ENCODE measurements at places on chromosomes 13 and 19.
A peak's percentile ranks its signal among the peaks of the same experiment; 100 is the strongest.

DNA sequence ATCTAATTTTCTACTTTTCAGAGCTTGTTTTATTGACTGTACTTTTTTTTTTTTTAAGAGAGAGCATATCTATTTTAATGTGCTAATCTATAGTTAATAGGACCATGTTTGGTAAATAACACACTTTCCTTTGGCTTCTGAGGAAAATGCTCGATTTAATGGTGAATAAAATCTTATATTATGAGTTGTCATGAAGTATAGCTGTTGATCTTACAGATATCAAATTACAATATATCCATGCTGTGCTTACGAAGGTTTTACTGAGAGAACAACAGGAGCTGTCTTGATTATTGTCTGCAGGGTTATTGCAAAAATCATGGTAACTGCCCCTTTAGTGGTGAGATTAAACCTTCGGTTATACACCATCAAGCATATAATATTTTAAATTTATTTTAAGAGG is 29.6 kb downstream of the URI1 start:
- DNase-seq, result no peak

GRCh38 chr13:22693691-22694090 is 487.1 kb upstream of the SGCG start:
- DNase-seq, result no peak

DNA sequence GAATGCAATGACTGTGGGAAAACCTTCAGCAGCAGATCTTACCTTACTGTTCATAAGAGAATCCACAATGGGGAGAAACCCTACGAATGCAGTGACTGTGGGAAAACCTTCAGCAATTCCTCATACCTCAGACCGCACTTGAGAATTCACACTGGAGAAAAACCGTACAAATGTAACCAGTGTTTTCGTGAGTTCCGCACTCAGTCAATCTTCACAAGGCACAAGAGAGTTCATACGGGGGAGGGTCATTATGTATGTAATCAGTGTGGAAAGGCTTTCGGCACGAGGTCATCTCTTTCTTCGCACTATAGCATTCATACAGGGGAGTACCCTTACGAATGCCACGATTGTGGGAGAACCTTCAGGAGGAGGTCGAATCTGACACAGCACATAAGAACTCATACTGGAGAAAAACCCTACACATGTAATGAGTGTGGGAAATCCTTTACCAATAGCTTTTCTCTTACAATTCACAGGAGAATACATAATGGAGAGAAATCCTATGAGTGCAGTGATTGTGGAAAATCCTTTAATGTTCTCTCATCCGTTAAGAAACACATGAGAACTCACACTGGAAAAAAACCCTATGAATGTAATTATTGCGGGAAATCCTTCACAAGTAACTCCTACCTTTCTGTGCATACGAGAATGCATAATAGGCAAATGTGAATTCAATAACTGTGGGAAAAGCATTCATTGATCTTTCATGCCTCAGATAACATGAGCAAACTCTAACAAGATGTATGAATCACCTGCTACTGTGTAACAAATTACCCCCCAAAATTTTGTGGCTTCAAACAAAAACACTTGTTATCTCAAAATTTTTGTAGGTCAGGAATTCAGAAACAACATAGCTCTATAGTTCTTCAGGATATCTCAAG is 13.8 kb downstream of the ZNF557 start:
- no peak for DNase-seq

DNA sequence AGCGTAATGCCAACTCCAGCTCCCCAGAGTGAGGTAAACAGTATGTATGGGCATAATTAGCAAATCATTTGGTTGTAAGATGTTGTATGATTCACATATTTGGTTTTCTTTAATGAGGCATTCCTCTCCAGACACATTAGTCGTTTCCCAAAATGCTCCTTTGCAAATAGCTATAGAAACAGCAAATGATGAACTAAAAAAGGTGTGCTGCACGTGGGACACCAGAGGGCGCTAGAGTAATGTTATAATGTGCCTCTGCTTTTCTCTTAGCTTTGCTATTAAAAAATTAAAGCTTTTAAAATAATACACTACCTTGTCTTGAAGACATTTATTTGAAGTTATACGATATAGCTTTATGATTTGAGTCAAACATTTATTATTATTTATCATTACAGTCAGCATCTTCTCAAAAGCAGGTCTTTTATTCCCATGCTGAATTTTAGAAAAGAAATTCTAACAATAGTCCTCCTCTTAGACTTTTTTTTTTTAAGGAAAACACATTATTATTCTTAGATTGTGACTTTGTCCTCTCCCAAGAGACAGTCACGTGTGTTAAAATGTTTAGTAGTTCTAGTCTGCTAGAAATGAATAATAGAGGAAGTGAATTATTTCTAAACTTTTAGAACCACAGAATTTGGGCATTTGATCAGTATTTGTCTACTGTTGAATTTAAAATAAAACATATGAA is 121.6 kb upstream of the FRY start:
- DNase-seq, result peak; percentile 57

DNA sequence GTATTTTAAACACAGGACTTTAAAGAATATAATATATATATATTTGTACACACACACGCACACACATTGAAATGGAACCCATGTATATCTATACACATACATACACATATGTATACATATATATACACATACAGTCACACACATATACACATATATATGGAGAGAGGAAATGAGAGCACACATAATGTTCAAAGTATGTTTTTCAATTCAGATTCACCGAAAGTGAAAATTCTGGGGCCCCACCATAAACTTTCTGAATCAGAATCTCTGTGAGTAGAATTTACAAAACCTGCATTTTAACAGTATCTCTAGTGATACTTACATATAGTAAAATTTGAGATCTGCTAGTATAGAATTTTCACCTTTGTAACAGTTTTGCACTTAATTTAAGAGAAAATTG is 60.4 kb upstream of the OBI1 start:
- DNase-seq, result no peak

GRCh38 chr19:54650108-54650655 is 12.6 kb upstream of the LILRB4 start:
- no peak for DNase-seq

DNA sequence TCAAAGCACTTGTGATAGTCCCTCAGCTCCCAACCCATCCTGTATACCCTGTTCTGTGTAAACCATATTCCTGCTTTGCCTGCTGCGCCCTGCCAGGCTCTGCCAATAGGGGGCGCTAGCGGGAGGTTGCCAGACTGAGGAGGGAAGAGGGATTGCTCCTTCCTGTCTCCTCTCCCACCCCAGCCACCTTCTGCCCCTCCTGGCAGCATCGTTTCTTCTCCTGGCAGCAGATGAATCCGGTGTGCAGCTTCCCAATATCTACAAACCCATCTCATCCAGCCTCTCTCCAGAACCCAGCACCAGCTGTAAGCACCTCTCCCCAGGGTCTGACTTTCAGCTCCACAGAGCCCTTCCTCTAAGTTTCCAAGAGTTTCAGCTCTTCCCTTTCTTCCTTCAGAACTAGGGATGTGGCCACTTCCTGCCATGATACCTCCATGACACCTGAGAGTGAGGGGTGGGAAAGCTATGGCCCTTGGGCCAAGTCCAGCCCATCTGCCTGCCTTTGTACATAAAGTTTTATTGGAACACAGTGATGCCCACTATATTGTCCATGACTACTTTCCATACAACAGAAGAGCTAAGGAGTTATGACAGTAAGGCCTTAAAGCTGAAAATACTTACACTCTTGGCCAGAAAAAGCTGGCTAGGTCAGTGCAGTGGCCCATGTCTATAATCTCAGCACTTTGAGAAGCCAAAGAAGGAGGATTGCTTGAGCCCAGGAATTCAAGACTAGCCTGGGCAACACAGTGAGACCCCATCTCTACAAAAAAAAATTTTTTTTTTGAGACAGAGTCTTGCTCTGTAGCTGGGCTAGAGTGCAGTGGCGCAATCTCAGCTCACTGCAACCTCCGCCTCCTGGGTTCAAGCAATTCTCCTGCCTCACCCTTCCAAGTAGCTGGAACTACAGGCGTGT is 34.5 kb upstream of the ATP1A3 start:
- no peak for DNase-seq

- DNase-seq, result no peak
Measured at GRCh38 chr13:19950374-19950773, 8.2 kb upstream of the ZMYM2 start.

GRCh38 chr19:1910177-1910576 is 5.0 kb downstream of the ADAT3 start:
- DNase-seq, result no peak

- DNase-seq, result no peak
Measured at GRCh38 chr13:41694545-41695301, 237.4 kb downstream of the RGCC start.

GRCh38 chr13:25253702-25254101 is 33.6 kb downstream of the MTMR6 start:
- no peak for DNase-seq

DNA sequence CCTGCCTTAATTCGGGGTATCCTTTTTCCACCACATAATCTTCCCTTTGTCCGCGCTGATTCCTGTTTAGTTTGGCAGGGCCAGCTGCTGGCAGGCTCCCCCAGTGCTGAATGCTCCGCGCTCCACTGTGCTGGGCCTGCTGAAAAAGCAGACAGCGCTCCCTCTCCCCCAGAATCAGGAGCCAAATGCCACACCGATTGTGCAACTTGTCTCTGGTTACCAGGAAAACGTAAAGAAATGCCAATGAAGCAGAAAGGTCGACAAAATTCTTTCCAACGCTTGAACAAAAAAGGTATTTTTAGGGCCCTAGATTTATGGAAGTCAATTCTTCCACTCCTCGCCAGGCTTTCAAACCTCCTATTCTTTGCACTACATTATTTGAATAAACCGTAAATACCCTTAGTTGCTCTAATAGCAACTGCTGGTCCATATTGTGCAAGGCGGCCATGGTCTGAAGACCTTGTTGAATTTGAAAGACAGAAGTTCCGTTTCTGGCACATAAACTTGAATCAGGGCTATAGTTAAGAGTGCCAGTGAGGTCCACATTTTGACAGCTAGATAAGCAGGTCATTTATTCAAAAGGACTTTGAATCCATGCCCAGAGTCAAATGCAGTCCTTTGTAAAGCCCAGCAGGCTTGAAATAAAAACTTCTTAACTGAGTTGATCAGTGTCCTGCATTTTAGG is 206.7 kb upstream of the RFC3 start:
- DNase-seq, result no peak

- DNase-seq, result peak; percentile 71
Measured at GRCh38 chr19:10864538-10864899, 6.8 kb upstream of the CARM1 start.

DNA sequence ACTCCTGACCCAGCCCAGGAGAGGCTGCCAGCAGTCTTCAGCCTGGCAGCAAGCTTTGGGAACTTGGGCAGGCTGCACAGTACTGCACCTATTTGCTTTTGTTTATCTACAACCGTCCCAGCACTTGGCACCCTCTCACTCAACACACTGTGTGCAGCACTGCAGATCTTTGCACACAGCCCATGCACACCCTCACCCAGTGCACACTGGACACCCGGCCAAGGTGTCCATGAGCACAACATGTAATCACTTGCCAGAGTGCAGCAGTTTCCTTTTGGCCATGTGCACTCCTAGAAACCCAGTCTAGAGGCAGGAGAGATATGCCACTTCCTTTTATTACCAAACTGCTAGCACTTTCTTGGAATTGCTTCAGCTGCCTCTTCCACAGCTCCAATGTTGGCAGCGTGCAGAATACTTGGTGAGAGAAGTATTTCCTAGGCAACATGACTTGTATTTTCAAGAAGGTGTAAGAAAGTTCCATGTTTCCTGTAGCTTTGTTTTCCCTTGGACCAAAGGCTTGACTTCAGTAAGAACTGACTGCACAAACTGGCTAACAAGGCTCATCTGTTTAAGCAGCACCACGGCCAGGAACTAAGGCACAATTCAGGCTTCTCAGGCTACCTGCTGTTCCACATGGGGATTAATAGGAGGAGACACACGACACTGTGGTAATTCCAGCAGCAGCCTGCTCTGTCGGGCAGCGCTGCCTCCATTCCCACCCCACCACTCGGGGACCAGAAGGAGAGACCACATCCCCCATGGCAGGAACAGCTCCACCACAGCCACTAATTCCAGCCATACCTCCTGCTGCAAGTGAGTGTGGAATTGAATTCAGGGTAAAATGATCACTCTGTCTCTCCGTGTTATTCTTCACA is 15.3 kb downstream of the ATP7B start:
- DNase-seq, result no peak

- DNase-seq, result no peak
Measured at GRCh38 chr13:26061947-26062346, 10.1 kb upstream of the SHISA2 start.

DNA sequence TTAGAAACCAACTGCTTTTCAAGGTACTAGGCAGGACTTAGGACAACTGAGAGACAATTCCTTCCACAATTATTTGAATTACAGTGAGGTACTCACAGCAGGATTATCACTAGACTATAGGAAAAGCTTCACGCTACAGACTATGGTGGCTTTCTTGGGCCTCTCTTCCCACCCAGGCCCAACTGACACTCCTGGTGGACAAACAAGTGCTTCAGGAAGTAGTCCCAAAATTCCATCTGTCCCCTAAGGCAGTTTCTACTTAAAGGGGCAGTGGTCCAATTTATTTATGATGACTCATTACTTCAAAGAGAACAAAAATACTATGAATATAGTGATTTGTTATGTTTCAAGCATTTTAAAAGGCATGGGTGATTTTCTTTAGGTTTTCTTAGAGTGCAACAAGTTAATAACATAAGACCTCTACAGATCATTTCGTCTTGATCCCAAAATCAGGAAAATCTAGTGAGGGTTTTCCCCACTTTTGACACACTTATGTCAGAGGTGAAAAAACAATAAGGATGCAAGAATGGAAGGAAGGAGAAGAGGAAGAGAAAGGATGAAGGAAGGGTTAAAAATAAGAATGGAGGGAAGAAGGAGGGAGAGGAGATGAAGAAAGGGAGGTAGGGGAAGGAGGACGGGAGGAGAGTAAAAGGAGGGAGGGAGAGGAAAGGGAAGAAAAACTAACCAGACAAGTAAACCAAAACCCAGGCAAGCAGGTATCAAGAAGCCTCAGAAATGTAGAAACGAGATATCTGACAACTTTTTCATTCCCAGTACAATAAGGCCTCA is 100.7 kb downstream of the SERP2 start:
- DNase-seq, result no peak

GRCh38 chr19:34838753-34839431 is 65.9 kb upstream of the ZNF599 start:
- DNase-seq, result no peak
